Caki2 (cell line): ENCODE measurements at places on chromosomes 2 and 18. TPM values are rescaled to one million over a fixed set of nuclear protein-coding genes. Genes with fewer than 3 reads are reported as not detected.
A peak's percentile ranks its signal among the peaks of the same experiment; 100 is the strongest.

DNA sequence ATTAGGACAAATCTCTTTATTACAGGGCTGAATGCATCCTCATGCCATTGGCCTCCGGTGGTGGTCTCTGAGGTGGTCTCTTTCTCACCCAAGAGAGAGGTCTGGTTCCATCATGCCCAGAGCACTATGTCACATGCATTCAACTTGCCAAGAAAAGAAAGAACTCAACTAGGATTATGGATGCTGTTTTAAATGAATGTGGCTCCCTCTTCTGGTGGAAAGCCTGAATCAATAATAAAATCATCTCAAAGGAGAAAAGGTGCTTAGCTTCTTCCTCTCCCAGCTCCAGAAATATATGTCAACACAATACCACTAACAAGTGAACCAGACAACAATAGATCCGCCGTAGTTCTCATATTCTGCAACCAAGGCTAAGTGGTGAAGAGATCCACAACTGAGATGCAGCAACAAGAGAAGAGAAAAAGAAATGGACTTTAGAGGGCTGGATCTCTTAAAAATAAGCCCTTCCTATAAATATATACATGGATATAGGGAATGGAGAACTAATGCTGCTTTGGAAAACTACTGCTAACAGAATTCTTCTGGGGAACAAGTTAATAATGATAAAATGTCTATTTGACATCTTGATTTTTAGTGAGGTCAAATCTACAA, 396.8 kb downstream of the NCKAP5 start:
- DNase-seq = peak; percentile 67

DNA sequence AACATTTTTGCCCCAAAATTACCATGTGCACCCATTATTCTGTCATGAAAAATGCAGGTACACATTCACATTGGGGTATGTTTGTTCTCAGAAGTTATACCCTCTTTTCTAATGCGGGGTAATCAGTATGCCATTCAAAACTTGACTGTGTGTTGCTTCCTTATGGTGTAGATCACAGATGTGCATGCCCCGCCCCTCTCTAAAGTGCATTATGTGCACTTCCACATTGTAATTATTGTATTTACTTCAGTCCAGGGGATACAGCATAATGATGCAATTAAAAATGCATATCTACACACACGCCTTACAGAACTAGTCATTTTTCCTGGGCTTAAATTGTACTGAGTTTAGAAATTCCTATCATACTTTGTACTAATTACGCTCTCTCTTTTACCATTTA, 48.8 kb downstream of the SLC9A2 start:
- no peak for DNase-seq

GRCh38 chr18:46627136-46627535, 29.9 kb downstream of the LOXHD1 start:
- DNase-seq = no peak

DNA sequence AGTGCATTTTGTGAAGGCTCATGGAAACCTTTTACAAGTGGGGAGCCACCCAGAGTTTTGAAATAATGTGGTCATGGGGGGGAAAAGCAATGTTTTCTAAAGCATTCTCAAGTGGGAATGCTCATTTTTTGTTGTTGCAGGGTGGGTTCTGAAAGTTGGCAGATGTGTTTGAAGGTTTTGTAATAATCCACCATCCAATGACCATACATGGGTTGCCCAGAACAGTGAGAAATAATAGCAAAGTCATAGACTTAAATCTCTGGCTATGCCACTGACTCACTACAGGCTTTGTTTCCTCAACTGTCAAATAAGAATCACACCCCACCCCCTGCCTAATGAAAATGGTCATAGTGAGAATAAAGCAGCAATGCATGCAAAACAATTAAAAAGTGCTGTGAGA, 2.9 kb downstream of the DSG3 start:
- DNase-seq = no peak

GRCh38 chr2:241857041-241857541, 1.6 kb downstream of the PDCD1 start:
- DNase-seq = no peak

- DNase-seq = no peak
Observed at GRCh38 chr2:171134624-171135230, 26.0 kb downstream of the TLK1 start.

The PLGLB1 gene
- 0.34 TPM in 1 of 2 replicates, not detected in the other for total RNA-seq

The CD8B gene
- not detected in 2 replicates for total RNA-seq
